Osteoblast (primary cell): ENCODE measurements at places on chromosomes 7 and 10. TPM values are rescaled to one million over a fixed set of nuclear protein-coding genes. Genes with fewer than 3 reads are reported as not detected.

Gene PROSER2
- 4.4 and 6.9 TPM in 2 replicates for total RNA-seq

Gene NOLC1
- total RNA-seq, result 13.3 and 18.1 TPM in 2 replicates

Gene ZNF277
- 58.6 and 69.8 TPM in 2 replicates for total RNA-seq

Gene NPTX2
- 1.1 and 2.4 TPM in 2 replicates for total RNA-seq

Gene ARF5
- 146 and 147 TPM in 2 replicates for total RNA-seq

Gene IDI2
- total RNA-seq, result not detected in 2 replicates

DNA sequence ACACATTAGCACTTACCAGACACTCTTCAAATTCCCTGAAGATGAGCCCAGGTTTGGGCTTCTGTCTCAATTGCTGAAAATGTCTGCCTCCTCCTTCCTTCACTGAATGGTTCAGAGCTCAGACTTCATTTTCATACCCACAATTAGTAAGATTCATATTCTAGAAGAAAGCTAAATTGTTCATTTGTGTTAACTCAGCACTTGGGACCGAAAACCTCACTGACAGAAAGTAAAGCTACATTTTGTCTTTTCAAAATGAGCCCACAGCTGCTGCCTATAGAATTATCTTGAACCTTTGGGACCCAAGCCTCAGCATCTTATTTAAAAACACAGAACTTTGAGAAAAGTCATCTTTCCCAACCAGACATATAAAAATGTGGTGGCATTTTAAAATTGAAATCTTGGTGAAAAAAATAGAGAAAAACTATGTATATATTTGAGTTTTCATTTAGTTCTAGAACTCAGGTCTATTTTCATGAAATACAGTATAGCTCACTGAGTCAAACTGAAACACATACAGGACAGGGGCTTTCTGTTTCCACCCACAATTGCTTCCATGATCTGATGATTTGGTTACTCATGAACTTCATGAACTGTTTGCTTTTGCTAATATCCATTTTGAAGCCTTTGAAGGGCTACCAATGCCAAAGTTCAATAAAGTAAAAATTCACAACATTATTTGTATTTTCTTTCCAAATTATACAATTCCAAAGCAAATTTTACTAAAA is 119.1 kb upstream of the PFKP start:
- H3K4me1 ChIP-seq, result no peaks in the 10 kb centered on the region
- DNase-seq, result no peak
- no peaks in the 10 kb centered on the region for H3K36me3 ChIP-seq
- H3K27ac ChIP-seq, result no peak overlapping the region
- peaks cover 15% of the 10 kb centered on the region for H3K27me3 ChIP-seq
- H3K4me3 ChIP-seq, result no peak overlapping the region

DNA sequence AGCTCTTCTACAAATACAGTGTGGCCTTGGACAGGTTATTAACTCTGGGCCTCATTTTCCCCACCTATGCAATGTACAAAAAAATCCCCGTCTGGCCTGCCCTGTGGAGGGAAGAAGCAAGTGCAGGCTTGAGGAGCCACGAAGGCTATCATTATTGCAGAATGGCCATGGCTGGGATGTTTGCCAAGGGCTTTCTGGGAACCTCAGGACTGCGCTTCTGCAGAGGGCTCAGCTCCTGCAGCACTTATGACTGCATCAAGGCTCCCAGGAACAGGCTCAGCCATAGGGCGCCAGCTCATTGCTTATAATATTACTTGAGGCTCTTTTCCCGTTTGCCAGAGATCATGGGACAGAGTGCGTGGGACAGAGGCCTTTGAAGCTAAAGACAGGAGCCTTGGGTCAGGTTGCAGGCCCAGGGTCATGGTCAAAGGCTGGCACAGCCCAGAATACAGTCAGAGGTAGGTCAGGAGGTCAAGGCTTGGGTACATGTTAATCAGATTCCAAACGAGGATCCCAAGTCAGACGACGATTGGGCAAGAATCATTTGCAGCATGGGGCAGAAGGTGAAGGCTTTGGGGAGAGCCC is 20.6 kb upstream of the C10orf105 start:
- H3K36me3 ChIP-seq, result no peaks in the 10 kb centered on the region
- no peak overlapping the region for H3K27ac ChIP-seq
- H3K27me3 ChIP-seq, result no peaks in the 10 kb centered on the region
- no peak overlapping the region for H3K4me3 ChIP-seq
- peak; percentile 94 for DNase-seq

DNA sequence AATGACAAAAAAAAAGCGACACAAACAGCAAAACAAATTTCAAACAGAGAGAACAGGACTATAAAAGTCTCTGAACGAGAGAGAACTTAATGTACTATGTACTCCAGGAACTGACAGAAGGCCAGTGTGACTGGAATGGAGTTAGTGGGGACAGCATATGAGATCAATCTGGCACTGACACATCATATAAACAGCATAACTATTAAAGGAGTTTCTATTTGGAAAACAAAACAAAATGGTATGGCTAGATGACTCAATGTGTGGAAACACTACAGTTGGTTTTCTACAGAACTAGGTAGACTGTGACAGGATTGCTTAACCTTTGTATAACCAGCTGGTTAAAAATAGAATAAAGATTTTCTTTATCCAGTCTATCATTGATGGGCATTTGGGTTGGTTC is 232.9 kb upstream of the KAT6B start:
- H3K27me3 ChIP-seq, result no peaks in the 10 kb centered on the region
- H3K4me1 ChIP-seq, result peaks cover 18% of the 10 kb centered on the region
- DNase-seq, result no peak
- no peaks in the 10 kb centered on the region for H3K36me3 ChIP-seq
- H3K27ac ChIP-seq, result peak overlapping the region; percentile 17

DNA sequence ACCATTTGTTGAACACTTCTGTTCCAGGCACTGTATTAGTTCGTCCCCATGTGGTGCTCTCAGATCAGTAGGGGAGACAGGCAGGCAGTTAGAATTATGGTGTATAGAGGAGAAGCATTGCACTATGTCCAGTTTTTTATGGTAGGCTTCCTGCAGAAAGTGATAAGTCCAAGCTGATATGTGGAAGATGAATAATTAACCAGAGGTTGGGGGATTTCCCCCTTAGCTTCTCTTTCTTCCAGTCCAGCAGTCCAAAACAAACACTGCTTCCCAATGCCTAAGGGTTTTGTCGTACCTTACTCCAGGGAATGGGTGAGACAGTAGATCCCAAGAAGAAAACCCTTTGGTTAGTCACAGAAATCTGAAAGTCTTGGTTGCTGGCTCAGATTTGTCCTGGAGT is 19.2 kb downstream of the HIF1AN start:
- H3K27me3 ChIP-seq, result no peaks in the 10 kb centered on the region
- no peak overlapping the region for H3K4me3 ChIP-seq
- peaks cover 20% of the 10 kb centered on the region for H3K36me3 ChIP-seq

DNA sequence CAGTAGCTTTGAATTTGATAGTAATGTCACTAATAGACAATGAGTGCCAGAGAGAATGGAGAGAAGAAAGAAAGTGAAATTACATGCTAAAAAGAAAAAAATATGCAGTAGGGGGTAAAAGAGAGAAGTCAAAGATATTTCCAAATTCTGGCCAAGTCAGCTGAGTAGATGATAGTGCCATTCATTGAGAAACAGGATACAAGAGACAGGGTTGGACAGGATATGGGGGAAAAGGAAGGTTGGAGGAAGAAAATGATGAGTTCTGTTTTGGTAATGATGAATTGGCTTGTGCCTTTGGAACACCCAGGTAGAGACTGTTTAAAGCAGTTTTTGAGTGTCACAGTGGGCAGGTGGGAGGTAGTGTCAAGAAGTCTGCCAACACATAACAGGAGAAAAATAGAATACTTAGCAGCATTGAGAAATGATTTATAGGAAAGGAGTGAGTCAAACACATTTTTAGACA is 78.3 kb downstream of the LRRC17 start:
- no peak for DNase-seq
- no peaks in the 10 kb centered on the region for H3K36me3 ChIP-seq
- peaks cover 41% of the 10 kb centered on the region for H3K4me1 ChIP-seq
- peak overlapping the region; percentile 75 for H3K27ac ChIP-seq
- no peak overlapping the region for H3K4me3 ChIP-seq

GRCh38 chr10:100803492-100803891 is 58.1 kb downstream of the PAX2 start:
- no peak overlapping the region for H3K4me3 ChIP-seq
- H3K4me1 ChIP-seq, result no peaks in the 10 kb centered on the region
- H3K27me3 ChIP-seq, result peaks cover 71% of the 10 kb centered on the region
- no peaks in the 10 kb centered on the region for H3K36me3 ChIP-seq

- no peak overlapping the region for H3K27ac ChIP-seq
- no peaks in the 10 kb centered on the region for H3K4me1 ChIP-seq
- H3K4me3 ChIP-seq, result no peak overlapping the region
Measured at GRCh38 chr7:14403587-14403986, 414.1 kb upstream of the ETV1 start.
